NK-92 treated with Interleukin-12 subunit alpha and Interleukin-12 subunit beta, amount 100 ng/mL, for 24 hours (cell line): ENCODE measurements at places on chromosomes 4 and X.

DNA sequence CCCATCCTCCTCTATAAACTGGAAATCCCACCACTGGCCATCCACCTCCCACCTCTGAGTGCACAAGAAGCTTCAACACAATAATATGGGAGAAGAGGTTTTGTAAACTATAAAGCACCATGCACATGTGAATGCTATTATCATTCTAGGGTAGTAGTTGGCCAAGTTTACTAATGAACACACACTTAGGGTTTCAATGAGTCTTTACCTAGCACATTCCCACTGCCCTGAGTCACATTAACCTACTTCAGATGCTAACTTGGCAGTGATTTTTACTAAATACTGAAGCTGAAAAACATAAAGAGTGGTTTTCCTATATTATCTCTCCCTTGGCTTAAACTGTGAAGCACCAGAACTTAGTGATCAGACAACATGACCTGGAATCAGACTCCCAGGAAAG lies 93.9 kb downstream of the SH3KBP1 start:
- DNase-seq, result no peak

DNA sequence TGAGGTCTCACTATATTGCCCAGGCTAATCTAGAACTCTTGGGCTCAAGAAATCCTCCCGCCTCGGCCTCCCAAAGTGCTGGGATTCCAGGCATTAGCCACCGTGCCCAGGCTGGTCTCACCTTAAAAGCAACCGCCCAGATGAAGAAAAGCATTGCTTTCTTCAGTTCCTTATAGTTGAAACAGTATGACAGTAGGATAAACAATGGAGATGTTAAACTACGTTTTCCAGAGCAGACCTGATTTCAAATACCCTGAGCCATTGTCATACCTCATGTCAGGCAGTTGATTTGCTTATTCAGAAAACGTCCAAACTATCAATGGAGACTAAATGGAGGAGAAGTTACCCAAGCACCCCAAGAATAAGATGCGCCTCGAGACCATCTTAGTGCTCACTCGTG lies 26.3 kb upstream of the TMEM131L start:
- no peak for DNase-seq

GRCh38 chrX:107205770-107206696 lies at the start of the genes DNAAF6 and NUP62CL:
Gene DNAAF6, plus strand, starts transcription at chrX:107206611. Its CDS starts 6,265 bp downstream, at chrX:107212876.
Gene NUP62CL, minus strand, starts transcription at chrX:107206433. Its CDS starts 31,287 bp downstream, at chrX:107175146.
- no peak for DNase-seq

DNA sequence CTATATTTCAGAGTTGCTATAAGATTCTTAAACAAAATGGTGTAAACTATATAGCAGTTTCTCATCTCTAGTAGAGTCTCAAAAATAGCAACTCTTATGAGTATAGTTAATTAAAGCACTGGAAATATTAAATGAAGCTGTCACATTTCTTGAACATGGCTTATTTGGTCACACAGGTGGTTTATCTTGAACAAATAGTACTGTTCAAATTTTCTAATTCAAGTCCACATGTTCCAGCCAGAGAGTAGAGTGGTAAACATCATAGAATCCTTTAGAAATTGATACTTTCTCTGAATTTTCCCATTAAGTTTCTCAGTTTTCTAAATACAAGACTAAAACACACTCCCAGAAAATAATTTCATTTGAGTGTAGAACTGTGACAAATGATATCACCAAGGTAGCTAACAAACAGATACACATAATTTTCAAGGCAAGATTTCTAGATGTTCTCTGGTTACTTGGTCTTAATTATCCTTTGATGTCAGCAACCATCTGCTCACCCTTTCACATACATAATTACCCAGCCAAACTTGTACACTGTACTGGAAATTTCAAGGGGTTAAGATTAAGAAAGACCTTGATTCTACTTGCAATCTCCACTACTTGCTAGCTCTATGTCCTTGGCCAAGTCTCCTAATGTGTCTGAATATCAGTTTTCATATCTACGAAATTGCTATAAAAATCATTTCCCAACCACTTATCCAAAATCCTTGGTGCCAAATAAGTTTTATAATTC lies 24.3 kb upstream of the PAK3 start:
- DNase-seq, result no peak

DNA sequence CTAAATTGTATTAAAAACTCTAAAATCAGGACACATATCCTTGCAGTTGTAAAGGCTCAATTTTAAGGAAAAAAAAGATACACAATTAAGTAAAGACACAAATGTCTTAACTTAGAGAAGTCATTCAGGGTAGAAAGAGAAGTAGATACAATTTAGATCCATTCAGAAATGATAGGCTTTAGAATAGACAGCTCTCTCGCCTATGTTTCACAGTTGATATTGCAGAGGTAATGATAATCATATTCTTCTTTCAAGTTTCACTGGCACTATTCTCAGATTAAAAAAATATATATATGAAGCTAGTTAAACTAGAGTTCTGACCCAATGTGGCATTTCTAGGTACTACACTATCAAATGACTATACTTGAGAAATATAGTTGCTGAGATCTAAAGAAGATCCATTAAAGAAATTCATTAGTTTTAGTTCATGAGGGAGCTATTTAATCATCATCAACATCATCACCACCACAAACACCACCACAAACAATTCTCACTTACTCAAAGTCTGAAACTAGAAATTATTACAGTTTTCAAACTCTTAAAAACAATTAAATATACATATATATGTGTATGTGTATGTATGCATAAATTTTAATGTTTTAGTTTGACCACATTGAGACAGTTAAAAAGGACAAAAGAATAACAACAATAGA lies 93.1 kb downstream of the ANTXR2 start:
- no peak for DNase-seq

GRCh38 chr4:94011190-94011589 lies 182.6 kb downstream of the ATOH1 start:
- no peak for DNase-seq

- DNase-seq, result no peak
Observed at GRCh38 chr4:55311792-55312488, 34.1 kb upstream of the SRD5A3 start.

DNA sequence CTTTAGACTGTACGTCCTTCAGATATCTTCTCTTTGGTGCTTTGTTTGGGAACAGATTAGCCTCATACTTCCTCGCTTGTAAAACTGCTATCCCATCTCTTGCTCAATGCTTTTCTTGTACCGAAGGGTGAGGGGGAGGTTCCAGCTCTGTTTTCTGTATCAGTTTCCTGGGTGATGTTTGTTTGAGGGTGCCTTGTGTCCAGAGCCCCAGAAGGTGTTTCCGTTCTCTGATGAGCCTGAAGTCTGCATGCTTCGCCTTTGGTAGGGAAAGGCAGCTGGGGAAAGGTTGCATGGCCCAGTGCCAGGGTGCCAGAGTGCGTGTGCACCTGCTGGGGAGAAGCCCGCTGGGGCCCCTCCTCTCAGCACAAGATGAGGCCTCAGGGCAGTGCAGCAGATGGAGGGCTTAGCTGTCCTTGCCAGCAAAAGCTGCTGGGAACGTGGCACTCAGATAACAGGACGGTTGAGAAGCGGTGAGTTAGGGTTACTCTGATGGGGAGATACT lies 73.7 kb downstream of the TBL1X start:
- DNase-seq, result no peak
